ENCODE measurements at places on chromosomes 13 and 19.
A peak's percentile ranks its signal among the peaks of the same experiment; 100 is the strongest.

DNA sequence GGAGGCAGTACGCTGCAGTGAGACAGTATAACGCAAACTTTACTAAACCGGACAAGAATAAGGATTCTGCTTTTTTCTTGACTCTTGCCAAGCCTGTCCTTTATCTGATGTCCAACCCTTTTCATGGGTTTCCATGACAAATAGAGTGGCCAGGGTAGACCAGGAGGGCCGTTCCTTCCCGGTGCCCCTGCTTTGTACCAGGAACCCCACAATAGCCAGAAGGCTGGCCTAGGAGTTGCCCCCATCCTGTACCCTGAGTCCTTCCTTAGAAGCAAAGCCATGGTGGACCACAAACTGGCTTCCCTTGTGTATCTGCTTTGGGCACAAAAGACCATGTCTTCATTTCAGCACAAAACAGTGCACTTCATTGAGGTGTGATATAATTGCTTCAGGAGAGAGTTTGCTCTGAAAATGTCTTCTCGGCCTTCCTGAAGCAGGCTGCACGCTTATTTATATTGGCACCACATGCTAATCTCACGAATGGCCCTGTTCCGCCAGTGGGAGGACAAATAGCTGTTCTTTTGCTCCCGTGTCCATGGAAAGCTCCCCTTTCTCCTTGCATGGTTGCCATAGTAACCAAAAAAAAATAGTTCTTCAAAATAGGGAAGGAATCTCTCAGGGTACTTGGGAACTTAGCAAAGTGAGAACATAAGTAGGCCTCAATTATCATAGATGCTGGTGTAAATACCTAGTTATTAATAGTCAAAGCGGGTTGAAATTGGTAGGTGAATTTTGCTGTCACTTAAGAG is 222.1 kb downstream of the ZIC5 start:
- no peak for DNase-seq

DNA sequence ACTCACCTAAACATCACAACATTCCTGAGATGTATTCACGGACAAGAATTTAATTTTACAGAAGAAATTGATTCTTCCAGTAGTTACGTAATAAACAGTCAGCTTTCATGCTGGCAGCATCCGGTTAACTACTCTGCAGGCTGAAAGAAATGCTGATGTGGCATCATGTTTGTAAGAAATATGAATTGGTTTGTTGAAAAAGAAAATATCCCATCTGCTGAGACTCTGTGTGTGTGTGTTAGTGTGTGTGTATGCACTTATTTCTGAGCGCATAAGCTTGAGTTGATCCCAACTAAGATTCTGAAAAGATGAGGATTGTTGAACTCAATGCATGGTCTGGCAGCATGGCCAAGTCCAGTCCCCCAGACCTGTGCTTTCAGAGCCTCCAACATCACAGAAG is 74.3 kb upstream of the FAM216B start:
- DNase-seq, result no peak

- no peak for DNase-seq
Observed at GRCh38 chr13:19772306-19772705, 10.4 kb downstream of the PSPC1 start.

DNA sequence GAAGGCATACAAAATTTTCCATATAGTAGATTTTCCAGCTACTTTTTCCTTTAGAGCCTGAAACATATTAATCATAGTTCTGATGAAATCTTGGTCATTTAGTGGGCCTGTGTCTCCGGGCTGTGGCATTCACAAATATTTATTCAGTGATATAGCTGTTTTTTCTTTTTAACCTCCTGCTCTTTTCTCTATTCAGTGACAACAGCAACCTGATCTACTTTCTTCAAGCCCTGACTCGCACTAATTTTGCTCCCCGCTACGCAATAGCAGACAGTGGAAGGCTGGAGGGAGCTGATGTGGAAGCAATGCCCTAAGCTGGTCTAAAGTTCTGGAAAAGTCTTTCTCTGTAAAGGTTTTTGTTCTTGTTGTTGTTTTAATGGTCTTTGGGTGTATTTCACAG is 289.7 kb downstream of the SLITRK6 start:
- no peak for DNase-seq

- no peak for DNase-seq
Observed at GRCh38 chr13:44870456-44870929, 118.8 kb downstream of the NUFIP1 start.

DNA sequence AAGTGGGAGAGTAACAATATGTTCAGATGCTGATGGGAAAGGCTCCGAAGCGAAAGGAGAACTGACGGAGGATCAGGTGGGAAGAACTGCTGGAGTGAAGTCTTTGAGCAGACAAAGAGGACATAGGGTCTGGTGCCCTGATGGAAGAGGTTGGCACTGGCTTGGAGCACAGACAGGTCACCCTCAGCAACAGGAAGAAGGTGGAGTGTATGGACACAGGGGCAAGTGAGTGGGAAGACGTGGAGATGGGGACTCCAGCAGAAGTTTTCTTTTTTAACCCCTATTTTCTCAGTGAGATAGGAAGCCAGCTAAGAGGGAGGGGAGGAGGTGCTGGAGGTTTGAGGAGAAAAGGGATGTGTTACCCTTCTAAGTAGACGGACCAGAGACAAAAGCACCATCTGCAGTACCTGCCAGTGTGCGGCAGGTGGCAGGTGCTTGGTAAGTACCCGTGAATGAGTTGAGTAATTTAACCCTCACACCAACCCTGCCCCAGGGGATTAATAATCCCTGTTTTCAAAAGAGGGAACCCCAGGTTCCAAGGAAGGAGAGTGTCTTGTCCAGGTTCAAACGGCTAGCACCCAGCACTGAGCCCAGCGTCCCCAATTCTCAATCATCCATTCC is 11.2 kb downstream of the HAS1 start:
- no peak for DNase-seq

DNA sequence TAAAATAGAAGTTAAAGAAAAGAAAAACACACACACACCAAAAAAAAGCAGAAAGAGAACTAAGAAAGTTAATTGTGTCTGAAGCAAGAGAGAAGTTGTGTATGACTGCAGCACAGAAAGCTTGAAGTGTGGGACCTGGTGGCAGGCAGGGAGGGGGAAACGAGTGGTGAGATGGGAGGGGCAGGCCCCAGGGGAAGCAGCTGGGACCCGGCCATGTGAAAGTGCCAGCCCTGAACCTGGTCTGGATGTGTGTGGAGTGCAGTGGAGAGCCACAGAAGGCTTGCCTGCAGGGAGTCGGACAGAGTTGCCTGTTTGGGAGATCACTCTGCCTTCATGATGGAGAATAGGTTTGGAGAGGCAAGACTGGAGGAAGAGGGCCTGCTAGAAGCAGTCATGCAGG is 199.0 kb downstream of the GGACT start:
- no peak for DNase-seq

DNA sequence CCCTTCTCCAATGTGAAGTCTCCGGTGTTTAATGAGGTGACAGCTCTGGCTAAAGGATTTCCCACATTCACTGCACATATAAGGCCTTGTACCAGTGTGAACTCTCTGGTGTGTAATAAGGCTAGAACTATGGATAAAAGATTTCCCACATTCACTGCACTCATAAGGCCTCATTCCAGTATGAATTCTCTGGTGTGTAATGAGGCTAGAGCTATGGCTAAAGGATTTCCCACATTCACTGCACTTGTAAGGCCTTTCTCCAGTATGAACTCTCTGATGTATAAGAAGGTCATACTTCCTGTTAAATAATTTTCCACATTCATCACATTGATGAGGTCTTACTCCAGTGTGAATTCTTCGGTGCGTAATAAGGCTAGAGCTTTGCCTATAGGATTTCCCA is 5.9 kb downstream of the ZNF256 start:
- no peak for DNase-seq

DNA sequence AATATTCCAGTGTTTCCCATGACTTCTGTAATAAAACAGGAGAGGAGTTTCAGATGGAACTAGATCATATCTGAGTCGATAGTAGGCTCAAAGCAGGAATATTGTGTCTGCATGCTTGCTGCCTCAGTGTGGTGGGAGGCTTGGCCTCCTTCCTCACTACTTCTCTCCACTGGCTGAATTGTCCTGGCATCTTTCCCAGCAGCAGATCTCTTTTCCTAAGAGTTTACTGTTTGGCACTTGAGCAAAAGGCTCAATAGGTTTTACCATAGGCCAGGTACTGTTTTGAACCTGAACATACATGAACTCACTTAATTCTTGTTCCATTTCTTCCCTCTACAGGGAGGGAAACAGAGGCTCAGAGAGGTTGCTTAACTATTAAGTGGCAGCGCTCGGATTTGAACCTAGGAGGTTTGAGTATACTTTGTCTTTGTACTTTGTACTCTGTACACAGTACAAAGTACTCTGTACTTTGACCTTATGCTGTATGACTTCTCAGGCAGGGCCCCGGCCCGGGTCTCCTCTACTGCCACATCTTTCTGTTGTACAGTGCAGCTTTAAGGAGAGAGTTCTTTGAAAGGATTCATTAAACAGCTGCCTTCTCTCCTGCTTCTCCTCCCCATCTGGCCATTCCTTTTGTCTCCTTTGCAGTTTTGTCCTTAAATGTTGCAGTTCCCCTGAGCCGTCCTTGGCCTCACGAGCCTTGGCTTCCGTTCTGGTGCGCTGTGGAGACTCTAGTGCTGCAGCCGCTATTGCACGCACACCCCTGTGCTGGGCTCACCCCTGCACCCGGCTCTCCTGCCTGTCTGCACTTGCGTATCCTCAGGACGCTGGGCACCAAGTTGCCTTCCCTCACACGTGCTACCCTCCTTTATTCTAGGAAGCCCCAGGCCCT is 8.1 kb downstream of the B3GLCT start:
- peak; percentile 27 for DNase-seq

DNA sequence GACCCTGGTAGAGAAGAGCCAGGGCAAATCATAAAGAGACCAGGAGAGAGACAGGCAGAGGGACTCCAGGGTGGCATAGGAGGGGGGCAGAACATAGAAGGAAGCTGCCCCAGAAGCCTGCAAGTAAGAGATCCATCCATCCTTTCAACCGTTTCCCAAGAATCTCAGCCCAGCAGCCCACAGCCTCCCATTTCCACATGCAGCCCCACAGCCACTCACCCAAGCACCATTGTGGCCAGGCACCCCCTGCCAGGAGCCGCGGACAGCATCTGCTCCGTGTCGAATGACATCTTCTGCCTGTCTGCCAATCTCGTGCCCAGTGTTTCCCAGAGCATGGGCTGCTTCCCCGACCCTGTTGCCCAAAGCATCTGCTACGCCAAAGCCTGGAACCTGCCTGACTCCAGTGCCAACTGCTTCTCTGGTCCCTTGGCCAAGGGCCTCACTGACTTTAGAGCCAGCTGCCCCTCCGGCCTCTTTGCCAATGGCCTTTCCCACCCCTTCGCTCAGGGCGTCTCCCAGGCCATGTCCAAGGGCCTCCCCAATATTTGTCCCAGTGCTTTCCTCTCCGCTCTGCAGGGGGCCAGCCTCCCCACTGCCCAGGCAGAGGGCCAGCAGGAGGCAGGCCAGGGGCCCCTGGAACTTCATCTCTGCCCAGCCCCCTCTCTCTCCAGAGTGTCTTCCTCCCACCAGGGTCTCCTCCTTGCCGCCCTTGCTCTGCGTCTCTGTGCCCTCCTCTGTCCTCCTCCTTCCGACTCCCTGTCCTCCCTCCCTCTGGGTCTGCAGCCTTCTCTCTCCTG is 420 bp downstream of the DMKN start:
- DNase-seq, result no peak

DNA sequence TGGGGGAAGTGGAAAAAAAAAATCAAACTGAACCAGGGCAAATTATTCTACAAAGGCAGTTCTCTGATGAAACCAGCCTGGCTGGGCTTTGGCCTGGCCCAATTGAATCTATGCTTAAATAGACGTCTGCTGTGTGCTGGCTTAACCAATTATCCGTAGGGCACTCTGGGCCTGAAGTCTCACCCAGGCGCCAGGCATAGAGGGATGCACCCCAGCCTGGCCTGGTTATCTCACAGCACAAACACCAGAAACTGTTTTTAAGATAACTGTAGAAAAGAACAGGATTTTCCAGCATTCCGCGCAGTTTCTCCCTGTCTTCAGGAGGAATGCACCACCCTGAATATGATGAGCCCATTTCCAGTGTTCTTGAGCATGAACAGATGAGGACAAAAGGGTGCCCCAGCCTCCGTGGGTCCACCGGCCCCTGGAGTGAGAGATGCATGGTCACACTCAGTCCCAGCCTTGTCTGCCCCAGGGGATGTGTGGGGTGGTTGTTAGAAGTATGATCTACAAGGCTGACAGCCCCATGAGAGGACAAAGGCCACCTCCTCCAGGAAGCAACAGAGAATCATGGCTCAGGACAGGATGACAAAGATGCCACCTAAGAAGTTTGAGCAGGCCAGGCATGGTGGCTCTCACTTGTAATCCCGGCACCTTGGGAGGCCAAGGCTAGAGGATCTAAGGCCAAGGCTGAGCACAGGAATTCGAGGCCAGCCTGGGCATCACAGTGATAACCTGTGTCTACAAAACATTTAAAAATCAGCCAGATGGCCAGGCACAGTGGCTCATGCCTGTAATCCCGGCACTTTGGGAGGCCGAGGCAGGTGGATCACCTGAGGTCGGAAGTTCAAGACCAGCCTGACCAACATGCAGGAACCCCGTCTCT is 50.2 kb downstream of the PEPD start:
- no peak for DNase-seq

DNA sequence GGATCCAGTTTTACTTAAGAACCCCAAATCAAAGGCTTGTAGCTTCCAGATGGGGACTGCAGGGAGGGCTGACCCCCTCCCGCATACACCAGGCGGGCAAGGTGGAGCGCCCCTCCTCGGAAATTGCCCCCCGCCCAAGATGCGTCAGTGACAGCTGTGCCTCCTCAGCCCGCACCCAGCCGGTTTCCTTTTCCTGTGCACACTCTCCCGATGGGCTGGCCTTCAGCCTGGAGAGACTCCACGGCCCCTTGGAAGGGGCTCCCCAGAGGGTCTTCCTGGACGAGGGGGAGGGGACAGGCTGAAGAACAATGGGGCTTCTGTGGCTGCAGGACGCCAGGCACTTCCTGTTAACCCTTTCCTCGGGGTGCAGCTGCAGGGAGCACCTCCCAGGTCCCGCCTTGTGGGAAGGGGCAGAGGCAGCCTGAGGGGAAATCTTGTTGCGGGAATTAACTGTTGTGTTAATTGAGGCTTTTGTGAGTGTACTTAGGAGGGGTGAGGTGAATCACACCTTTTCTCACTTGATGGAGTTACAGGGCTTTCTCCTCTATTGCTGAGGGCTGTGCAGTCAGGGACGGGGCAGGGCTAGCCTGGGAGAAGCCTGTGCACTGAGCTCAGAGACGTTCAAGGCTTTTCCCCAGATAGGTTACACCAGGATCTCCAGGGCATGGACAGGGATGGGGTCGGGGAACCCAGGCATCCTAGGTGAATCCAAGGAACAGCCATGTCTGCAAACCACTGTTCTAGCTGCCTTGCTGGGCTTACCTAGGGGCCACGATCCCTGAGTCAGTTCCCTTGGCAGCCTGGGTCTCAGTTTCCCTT is 14.3 kb downstream of the IER2 start:
- no peak for DNase-seq

DNA sequence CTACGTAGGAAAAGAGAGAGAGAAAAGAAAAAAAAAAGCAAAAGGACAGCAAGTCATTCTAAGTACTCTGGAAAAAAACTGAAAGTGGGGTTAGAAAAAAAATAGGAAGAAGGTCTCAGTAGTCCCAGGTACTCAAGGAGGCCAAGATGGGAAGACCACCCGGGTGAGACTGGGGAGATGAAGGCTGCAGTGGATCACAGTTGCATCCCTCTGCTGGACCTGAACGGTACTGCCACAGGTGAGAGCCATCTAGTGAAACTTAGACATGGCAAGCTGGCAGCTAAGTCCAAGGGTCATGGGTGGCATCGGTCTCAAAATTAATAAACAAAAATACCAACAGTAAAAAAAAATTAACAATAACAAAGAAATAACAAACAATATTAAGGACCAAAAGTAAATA is 41.0 kb upstream of the ZNF91 start:
- DNase-seq, result no peak

GRCh38 chr19:34662919-34663318 is 14.0 kb downstream of the SCGB2B2 start:
- DNase-seq, result no peak
